ENCODE measurements at places on chromosomes 3 and 15. TPM values are rescaled to one million over a fixed set of nuclear protein-coding genes. Genes with fewer than 3 reads are reported as not detected.

Gene PDZRN3
- 41.4 TPM for polyA plus RNA-seq

Gene UPK1B
- 9.1 TPM for polyA plus RNA-seq

Gene AADACL2
- polyA plus RNA-seq = 0.07 TPM

Gene EXOG
- 15.9 TPM for polyA plus RNA-seq

Gene KCNMB2
- 23.8 TPM for polyA plus RNA-seq

Gene EPB42
- polyA plus RNA-seq = 1.1 TPM

Gene IFT57
- 101 TPM for polyA plus RNA-seq

Gene CGNL1
- 65.3 TPM for polyA plus RNA-seq

Gene FEZF2
- polyA plus RNA-seq = not detected

Gene CNTN4
- 36.4 TPM for polyA plus RNA-seq

Gene FBXO40
- polyA plus RNA-seq = not detected

Gene CMSS1
- polyA plus RNA-seq = 47.4 TPM

Gene COL6A6
- polyA plus RNA-seq = 1.8 TPM

Gene PTPRG
- polyA plus RNA-seq = 92.1 TPM

Gene SOX2
- 0.80 TPM for polyA plus RNA-seq

Gene C3orf49
- polyA plus RNA-seq = 0.48 TPM

Gene ADAMTS9
- 138 TPM for polyA plus RNA-seq

Gene MESP2
- polyA plus RNA-seq = 0.44 TPM

Gene FANCD2
- polyA plus RNA-seq = 20.7 TPM

Gene NLGN1
- 1.9 TPM for polyA plus RNA-seq

Gene GP9
- polyA plus RNA-seq = 1.3 TPM

Gene WWTR1
- 117 TPM for polyA plus RNA-seq

Gene SEC61A1
- 161 TPM for polyA plus RNA-seq

Gene CD86
- 1.9 TPM for polyA plus RNA-seq

Gene GOLGA8J
- 1.3 TPM for polyA plus RNA-seq

Gene PPARG
- polyA plus RNA-seq = 28.2 TPM

Gene MESP1
- polyA plus RNA-seq = 0.59 TPM

Gene NAALADL2
- polyA plus RNA-seq = 17.2 TPM

Gene DVL3
- 65.4 TPM for polyA plus RNA-seq

Gene AMOTL2
- polyA plus RNA-seq = 87.0 TPM

Gene C3orf20
- 0.30 TPM for polyA plus RNA-seq

Gene CHST13
- 4.5 TPM for polyA plus RNA-seq

Gene SPTBN5
- 3.7 TPM for polyA plus RNA-seq

Gene PTX3
- 5.6 TPM for polyA plus RNA-seq

Gene WDR53
- 19.4 TPM for polyA plus RNA-seq

Gene THBS1
- polyA plus RNA-seq = 153 TPM

Gene CKMT1A
- 1.6 TPM for polyA plus RNA-seq

Gene GABRG3
- polyA plus RNA-seq = 1.2 TPM

Gene LYZL4
- not detected for polyA plus RNA-seq
